Spleen (tissue), 13 donors: ENCODE measurements at places on chromosomes 4 and X. TPM values are rescaled to one million over a fixed set of nuclear protein-coding genes. Genes with fewer than 3 reads are reported as not detected.

- H3K27ac ChIP-seq: no peak overlapping the region
- H3K4me1 ChIP-seq: no peaks in the 10 kb centered on the region
- DNase-seq: no peak
- no peaks in the 10 kb centered on the region for H3K27me3 ChIP-seq
Measured at GRCh38 chr4:7609316-7609715, 174.6 kb upstream of the PSAPL1 start.

GRCh38 chr4:95108883-95109421, 351.2 kb downstream of the BMPR1B start:
- no peaks in the 10 kb centered on the region for H3K4me1 ChIP-seq
- H3K4me3 ChIP-seq: no peak overlapping the region
- no peak overlapping the region for H3K27ac ChIP-seq

- H3K4me3 ChIP-seq: no peak overlapping the region
- no peaks in the 10 kb centered on the region for H3K36me3 ChIP-seq
- peak overlapping the region; percentile 60 for H3K27ac ChIP-seq
Measured at GRCh38 chr4:11904117-11904535, 475.4 kb upstream of the HS3ST1 start.

- H3K4me1 ChIP-seq: no peaks in the 10 kb centered on the region
- H3K4me3 ChIP-seq: no peak overlapping the region
- H3K27ac ChIP-seq: no peak overlapping the region
- no peaks in the 10 kb centered on the region for H3K27me3 ChIP-seq
- no peak for DNase-seq
Measured at GRCh38 chr4:95591278-95591677, 42.5 kb upstream of the UNC5C start.

DNA sequence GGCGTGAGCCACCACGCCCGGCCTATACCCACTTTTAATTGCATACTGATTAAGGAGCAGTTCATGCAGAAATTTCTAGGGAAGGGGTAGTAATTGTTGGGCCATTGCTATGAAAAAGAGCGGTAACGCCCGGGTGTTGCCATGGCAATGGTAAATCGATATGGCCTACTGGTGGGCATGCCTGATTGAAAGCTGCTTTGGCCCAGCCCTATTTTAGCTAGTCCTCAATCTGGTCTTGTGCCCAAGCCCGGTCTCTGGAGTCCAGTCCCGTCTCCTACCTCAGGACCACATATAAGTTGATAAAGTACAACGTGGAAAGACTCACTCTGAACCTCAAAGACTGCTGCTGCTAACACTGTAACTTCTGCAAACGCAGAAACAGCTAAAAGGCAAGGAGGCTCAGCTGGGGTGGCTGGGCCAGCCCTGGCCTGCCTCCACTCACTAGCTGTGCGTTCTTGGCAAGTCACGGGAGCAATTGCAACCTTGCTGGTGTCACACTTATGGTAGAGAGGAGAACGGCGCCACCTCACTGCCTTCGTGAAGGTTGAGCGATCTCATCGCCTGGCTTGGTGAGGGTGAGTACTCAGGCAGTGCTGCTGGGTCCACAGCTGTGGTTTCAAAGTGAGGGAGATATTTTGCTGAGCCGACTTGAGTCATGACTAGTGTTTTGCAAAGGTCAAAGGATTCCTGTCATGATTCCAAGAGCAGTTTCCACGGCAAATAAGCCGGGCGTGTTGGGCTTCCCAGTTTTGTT, 57.0 kb upstream of the GRPEL1 start:
- DNase-seq: no peak
- H3K36me3 ChIP-seq: no peaks in the 10 kb centered on the region
- H3K27ac ChIP-seq: no peak overlapping the region
- no peaks in the 10 kb centered on the region for H3K27me3 ChIP-seq

- peaks cover 3% of the 10 kb centered on the region for H3K4me1 ChIP-seq
- no peak for DNase-seq
- H3K36me3 ChIP-seq: no peaks in the 10 kb centered on the region
- no peak overlapping the region for H3K4me3 ChIP-seq
- no peak overlapping the region for H3K27ac ChIP-seq
Measured at GRCh38 chr4:54783402-54784110, 125.8 kb downstream of the KIT start.

DNA sequence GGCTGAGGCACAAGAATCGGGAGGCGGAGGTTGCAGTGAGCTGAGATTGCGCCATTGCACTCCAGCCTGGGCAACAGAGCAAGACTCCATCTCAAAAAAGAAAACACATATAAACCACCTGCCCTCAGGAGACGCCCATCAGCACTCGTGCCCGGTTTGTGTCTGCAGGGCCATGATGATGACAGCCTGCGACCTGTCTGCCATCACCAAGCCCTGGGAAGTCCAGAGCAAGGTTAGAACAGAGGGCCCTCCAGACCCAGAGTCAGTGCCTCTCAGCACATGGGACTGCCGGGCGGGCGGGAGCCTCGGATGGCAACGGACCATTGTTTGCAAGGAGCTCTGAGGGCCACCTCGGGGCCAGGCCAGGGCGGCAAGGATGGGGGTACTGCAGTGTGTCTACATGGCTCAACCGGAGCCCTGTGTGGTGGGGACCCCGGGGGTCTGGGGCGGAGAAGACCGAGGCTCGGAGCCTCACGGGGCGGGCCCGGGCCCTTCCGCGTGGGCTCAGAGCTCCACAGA, 9.3 kb downstream of the ATP5ME start:
- DNase-seq: peak; percentile 76
- H3K36me3 ChIP-seq: no peaks in the 10 kb centered on the region
- no peak overlapping the region for H3K27ac ChIP-seq
- no peak overlapping the region for H3K4me3 ChIP-seq
- H3K27me3 ChIP-seq: no peaks in the 10 kb centered on the region

- no peak overlapping the region for H3K27ac ChIP-seq
- H3K4me1 ChIP-seq: peaks cover 16% of the 10 kb centered on the region
- H3K4me3 ChIP-seq: no peak overlapping the region
- DNase-seq: no peak
Measured at GRCh38 chr4:109811707-109812106, 3.9 kb upstream of the GAR1 start.

DNA sequence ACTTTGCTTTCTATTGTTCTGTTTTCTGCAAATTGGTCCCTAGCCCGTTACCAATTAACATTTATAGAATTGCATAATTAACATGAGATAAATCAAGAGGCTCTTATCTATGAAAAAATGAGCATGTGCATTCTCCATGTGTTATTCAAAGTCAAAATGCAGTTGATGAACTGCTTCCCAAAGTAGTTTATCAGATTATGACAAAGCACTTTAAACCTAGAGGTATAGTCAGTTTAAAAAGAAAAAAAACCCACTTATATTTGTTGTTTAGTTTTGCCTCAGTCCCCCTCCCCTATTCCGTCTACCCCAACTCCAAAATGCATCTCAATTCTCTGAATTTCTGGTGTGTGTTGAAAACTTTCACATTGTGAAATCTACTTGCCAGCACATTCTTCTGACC, 119.5 kb downstream of the ATXN3L start:
- H3K27me3 ChIP-seq: no peaks in the 10 kb centered on the region
- DNase-seq: no peak
- no peaks in the 10 kb centered on the region for H3K4me1 ChIP-seq
- H3K4me3 ChIP-seq: no peak overlapping the region

DNA sequence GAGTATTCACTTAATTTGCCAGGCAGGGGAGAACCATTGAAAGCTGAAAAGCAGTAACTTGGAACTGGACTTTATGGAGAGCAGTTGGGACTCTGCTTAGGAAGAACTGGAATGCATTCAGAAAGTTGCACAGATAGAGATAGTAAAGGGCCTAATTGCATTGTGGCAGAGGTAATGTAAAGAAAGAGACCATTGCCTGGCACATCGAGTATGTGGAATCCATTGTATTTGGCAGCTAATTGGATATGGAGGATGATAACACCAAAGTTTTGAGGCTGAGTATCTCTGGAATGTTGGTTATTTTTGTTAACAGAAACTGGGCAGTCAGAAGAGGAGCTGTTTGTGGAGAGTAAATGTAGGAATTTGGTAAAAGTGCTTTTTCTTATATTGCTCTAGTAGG, 169.9 kb downstream of the BMPR1B start:
- H3K27ac ChIP-seq: no peak overlapping the region
- H3K4me1 ChIP-seq: no peaks in the 10 kb centered on the region
- H3K4me3 ChIP-seq: no peak overlapping the region

DNA sequence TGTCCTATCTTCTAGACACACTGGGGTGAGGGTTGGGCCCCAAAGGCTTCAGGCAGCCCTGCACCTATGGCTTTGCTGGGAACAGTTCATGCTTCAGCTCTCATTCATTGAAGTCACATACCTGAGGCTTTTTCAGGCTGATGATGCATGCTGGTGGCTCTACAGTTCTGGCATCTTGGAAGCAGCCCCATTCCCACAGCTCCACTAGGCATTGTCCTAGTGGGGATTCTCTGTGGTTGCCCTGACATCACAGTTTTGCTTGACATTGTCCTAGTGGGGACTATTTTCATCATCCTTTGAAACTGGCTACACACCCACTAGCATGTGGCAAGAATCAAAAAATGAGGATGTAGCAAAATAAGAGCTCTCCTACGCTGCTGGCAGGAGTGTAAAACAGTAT, 37.7 kb upstream of the C4orf17 start:
- no peak overlapping the region for H3K27ac ChIP-seq
- H3K4me1 ChIP-seq: no peaks in the 10 kb centered on the region
- H3K27me3 ChIP-seq: no peaks in the 10 kb centered on the region
- no peak overlapping the region for H3K4me3 ChIP-seq

DNA sequence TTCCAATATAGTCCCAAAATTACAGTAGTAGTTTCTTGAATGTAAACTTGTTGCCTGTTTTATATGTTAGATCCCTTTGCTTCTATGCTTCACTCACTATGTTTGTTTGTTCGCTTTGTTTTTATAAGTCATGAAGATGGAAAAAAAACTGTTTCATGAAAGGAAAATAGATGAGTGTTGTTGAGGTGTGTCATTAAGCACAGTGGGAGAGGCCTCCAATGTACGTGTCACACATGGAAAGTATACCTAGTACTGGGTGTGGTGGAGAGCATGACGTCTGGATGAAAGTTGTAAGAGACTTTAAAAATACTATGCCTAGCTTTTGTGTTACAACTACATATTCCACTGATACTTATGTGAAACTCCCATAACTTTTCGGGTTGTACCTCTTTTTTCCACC, 28.4 kb downstream of the PLS3 start:
- DNase-seq: no peak
- no peaks in the 10 kb centered on the region for H3K27me3 ChIP-seq
- no peak overlapping the region for H3K27ac ChIP-seq
- H3K36me3 ChIP-seq: no peaks in the 10 kb centered on the region
- no peaks in the 10 kb centered on the region for H3K4me1 ChIP-seq
- no peak overlapping the region for H3K4me3 ChIP-seq

GRCh38 chr4:75598390-75598789, 31.9 kb downstream of the CDKL2 start:
- no peaks in the 10 kb centered on the region for H3K4me1 ChIP-seq
- H3K36me3 ChIP-seq: no peaks in the 10 kb centered on the region
- H3K4me3 ChIP-seq: no peak overlapping the region
- no peak for DNase-seq
- no peaks in the 10 kb centered on the region for H3K27me3 ChIP-seq
- H3K27ac ChIP-seq: no peak overlapping the region

The COMMD8 gene
- total RNA-seq: 19.4 TPM

The PNMA3 gene
- 1.9 TPM for total RNA-seq

The DKK2 gene
- total RNA-seq: 0.82 TPM
